ENCODE measurements at places on chromosomes 16 and 17. TPM values are rescaled to one million over a fixed set of nuclear protein-coding genes. Genes with fewer than 3 reads are reported as not detected.

Gene FNDC8
- total RNA-seq = not detected

DNA sequence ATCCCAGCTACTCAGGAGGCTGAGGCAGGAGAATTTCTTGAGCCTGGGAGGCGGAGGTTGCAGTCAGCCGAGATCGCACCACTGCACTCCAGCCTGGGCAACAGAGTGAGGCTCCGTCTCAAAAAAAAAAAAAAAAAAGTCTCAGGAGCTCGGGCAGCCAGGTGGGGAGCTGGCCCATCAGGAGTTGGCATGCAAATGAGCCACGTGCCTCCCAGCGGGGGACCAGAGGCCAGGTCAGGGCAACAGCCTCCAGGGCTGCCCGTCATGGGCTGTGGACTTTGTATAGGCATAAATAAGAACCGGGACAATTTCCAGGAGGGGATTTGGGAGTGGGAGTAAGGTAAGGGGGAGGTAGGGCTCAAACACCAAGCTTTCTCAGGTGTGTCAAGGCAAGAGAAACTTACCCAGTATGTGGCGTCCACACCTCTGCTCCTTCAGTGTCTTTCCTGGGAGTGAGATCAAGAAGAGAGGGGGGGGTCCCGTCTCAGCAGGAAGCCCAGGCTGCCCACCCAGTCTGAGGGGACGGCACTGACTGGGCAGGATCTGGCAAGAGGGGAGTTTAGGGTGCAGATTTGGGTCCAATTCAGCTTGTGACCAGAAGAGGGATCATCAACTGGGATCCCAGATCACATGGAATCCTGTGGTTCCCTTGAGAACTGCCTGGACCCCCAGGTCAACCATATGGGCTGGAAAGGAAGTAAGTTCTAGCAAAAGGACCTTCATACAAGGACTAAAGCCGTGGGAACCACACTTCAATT lies 22.3 kb upstream of the G6PC1 start:
- no peak for DNase-seq

- no peak for DNase-seq
Observed at GRCh38 chr17:44091200-44091997, 20.9 kb downstream of the G6PC3 start.

- no peak for DNase-seq
Observed at GRCh38 chr17:44448412-44448811, 54.8 kb downstream of the GPATCH8 start.

DNA sequence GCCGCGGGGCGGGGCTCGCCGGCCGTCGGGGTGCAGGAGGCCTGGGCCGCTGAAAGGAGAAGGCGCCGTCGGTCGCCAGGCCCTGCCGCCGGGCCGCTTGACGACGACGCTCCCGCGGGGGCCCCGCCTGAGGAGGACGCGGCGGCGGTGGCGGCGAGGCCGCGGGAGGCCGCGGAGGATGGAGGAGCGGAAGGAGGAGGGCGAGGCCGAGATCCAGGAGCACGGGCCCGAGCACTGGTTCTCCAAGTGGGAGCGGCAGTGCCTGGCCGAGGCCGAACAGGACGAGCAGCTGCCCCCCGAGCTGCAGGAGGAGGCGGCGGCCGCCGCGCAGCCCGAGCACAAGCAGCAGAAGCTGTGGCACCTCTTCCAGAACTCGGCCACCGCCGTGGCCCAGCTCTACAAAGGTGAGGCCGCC lies 430 bp downstream of the HAPSTR1 start:
- peak; percentile 72 for DNase-seq

DNA sequence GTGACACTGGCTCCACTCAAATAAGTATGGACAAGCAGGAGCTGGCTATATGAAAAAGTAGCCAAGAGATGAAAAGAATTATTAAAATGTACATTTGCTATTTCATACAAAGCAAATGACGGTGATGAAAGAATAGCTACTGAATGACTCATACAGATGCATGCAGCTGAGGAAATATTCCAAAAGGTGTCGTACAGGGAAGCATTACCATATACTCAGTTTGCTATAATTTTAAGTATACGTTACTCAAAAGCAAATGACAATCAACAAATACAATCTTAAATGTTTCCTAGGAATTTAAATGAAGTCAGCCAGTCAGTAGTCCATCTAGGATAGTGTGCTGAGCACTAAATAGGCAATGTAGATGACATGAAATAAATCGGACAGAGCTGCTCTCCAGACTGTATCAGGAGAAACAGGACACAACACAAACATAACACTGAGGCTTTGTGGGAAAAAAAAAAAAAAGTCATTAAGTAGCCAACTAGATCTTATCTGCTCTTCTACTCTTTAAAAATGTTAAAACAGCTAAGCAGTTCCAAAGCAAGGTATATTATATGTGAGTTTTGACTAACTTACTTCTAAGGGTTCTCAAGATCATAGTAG lies 65.0 kb downstream of the NCOR1 start:
- no peak for DNase-seq

GRCh38 chr17:49013311-49014213 lies 16.4 kb downstream of the IGF2BP1 start:
- DNase-seq = no peak

GRCh38 chr16:59634004-59634579 lies 900.0 kb upstream of the GOT2 start:
- no peak for DNase-seq

Gene KRTAP3-1
- not detected for total RNA-seq

DNA sequence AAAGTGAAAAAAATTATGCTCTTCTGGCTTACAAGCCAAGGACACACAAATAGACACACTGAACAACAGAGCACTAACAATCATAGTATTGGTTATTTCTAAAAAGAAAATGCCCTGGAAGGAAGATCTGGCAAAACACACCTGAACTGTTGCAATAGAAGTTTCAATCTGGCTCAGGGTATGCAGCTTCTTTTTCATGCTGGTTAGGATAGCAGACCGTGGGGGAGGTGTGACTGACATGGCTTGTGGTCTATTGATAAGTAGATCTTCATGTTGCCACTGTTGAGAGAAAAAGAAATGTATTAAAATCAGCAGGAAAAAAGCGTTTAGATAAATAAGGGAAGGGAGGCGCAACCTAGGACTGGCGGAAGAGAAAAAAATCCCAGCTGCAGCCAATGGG lies 26.5 kb upstream of the ARL6IP1 start:
- DNase-seq = no peak

Gene ARHGAP23
- total RNA-seq = 58.3 TPM

DNA sequence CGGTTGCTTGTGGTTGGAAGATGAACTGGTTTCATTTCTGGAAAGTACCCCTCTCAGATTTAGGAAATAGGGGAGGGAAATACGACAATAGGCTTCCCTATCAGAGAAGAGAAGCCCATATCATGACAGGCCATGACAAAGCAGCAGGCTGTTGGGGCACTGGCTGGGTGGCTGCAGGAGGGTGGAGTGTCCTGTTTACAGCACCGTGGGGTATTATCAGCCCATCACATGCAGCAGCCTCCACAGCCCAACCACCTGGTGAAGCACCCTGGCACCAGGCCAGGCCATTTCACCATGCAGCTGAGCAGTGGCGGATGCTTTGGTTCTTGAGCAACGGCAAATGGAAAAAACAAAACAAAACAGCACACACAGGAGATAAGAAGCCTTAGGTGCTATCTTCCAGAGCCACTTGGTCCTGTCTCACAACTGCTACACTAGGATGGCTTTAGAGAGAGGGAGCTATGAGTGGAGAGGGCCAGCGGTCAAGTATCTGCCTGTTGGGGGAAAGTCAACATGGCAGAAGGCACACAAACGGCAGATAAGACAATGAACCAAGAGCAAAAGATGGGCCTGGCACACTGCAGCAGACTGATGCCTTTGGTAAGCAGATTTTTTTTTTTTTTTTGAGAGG lies 24.2 kb downstream of the FAM117A start:
- peak; percentile 93 for DNase-seq

Gene SCNN1G
- 0.13 TPM for total RNA-seq

Gene FAM20A
- total RNA-seq = 5.0 TPM

Gene ERI2
- 10.0 TPM for total RNA-seq
